Suprapubic skin (tissue), 4 donors: ENCODE measurements at places on chromosomes 12 and 14. TPM values are rescaled to one million over a fixed set of nuclear protein-coding genes. Genes with fewer than 3 reads are reported as not detected.

DNA sequence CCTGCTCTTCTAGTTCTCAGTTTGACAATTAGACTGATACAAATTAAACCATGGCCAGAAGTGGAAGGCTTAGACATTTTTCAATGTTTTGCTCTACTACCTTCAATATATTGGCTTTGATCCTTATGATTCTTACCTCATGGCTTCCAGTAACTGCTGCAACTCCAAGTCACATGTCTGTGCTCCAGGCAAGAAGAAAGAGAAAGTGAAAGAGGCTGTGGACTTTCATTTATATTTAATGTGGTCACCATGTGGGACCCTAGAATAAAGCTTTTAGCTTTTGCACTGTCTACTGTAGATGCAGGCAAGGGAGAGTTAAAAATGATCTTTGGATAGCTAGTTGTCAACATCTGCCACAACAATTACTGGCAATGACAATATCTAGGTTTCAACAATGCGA, 214.3 kb upstream of the PDE3A start:
- DNase-seq = no peak

DNA sequence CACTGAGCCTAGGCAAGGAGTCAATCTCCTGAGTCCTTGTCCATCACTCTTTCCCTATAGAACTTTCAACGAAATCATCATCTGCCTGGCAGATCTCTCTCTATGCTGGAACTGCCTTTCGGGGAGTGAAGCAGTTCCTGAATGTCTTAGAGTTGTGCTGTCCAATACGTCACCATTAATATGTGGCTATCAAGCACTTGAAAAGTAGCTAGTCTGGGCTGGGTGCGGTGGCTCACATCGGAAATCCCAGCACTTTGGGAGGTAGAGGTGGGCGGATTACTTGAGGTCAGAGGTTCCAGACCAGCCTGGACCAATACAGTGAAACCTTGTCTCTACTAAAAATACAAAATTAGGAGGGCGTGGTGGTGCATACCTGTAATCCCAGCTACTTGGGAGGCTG, 35.1 kb downstream of the NRDE2 start:
- DNase-seq = no peak

DNA sequence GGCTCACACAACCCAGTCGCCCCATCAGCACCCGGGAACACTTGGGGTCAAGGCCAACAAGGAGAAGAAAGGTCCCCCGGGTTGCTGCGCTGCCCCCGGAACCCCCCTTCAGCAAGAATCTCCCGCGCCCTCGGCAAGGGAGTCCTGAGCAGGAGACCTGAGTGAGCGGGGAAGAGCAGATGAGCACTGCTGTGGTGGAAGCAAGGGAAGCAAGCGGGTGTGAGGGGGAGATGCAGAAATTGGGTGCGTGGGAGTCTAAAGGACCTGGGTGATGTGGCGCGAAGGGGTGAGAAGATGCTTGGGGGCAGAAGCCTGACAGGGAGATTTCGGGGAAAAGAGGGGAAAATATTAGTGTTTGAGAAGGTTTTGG, 105.5 kb upstream of the PRB2 start:
- DNase-seq = no peak

DNA sequence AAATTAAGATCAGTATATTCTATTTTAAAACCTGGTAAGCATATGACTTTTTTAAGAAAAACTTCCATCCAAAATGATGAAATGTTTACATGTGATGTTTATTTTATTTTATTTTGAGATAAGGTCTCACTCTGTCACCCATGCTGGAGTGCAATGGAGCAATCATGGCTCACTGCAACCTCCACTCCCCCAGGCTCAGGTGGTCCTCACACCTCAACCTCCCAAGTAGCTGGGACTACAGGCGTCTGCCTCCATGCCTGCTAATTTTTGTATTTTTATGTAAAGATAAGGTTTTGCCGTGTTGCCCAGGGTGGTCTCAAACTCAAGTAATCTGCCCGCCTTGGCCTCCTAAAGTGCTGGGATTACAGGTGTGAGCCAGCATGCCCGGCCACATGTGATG, 141.8 kb downstream of the ZFP36L1 start:
- no peak for DNase-seq

GRCh38 chr12:76216585-76217472, 131.4 kb downstream of the BBS10 start:
- DNase-seq = no peak

GRCh38 chr14:60980811-60981632, at the start of the genes SLC38A6 and TRMT5:
Gene SLC38A6 (plus strand): TSS chr14:60981245. CDS start chr14:60981278, 33 bp downstream.
Gene TRMT5 (minus strand): TSS chr14:60981079. CDS start chr14:60980973, 106 bp downstream.
- peak; percentile 96 for DNase-seq

GRCh38 chr12:96495155-96495554, 5.8 kb downstream of the CFAP54 start:
- DNase-seq = no peak

- no peak for DNase-seq
Measured at GRCh38 chr14:34775922-34776321, 61.5 kb upstream of the CFL2 start.

- no peak for DNase-seq
Measured at GRCh38 chr12:23674064-23674463, 275.4 kb downstream of the SOX5 start.

DNA sequence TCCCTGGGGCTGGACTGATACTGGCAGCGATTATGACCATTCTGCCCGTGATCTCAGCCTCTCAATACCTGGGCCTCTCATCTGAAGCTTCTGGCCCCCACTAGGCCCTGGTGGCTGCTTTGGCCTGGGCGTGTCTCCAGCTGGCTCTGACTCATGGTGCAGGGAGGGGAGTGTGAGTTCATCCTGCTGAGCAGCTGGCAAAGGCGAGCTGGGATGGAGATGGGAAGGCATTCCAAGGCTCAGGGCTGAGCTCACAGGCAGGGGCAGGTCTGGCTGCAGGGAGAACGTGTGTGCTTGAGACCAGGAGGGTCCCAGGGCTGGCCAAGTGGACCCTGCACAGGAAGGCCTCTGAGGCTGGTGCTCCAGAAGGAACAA, 221.8 kb downstream of the TMEM121 start:
- no peak for DNase-seq

DNA sequence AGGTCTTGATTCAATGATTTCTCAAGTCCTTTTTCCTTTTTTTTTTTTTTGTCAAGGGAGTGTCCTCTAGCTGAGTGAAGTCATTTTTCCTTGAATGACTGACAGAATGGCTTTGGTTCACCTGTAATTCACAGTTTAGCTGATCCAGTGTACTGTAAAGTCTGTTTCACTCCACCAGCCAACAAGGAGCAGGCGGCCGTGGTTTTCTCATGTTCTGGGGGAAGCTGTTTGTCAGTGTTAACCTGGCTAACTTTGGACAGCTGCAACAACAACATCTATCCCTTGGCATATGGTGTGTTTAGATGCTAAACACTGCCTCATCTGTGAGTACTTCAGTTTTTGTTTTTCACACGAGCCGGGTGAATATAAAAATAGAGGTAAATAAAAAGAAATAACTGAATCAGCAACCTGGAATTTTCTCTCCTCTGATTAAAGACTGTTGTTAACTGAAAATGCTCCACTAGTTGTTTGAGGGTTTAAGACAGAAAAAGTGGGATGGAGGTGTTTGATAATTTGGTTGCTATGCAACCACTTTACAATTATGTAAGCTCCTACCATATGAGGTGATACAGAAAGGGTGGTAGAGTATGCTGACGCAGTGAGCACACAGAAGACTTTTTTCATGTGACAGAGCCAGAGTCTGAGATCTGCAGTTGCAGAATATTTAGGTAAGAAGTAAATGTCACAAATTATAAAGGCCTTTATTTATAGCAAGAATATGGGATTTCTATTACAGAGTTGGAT, 50.3 kb upstream of the SLC2A13 start:
- DNase-seq = no peak

DNA sequence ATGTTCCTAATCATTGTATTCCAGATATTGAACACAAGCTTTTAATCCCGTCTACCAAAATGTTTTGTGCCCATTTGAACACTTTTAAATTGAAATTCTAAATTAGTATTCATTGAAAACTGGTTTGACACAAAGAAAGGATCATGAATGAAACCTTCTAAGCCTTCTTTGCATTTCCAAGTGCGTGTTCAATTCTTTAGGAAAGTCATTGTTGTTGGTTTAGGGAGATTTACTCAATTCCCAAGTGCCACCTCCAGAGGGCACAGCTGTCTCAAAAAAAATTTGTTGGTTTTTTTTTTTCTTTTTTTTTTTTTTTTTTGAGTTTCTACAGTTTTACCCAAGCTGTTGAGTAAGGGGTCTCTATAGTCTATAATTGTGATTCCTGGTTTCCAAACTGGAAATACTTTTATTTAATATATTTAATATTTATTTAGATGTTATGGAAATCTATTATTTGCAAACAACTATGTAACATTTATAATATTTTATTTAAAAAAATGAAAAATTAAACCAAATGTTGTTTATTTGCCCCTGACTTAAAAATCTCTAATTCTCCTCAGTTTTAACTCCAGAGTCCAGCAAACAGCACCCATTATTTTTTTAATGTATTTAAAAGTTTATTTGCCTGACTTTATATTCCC, 79.9 kb downstream of the NEDD1 start:
- DNase-seq = no peak

GRCh38 chr12:23093488-23093887, 468.5 kb downstream of the ETNK1 start:
- no peak for DNase-seq

Gene LAG3
- total RNA-seq = 1.4 TPM

Gene MYF5
- total RNA-seq = not detected

Gene ITGA7
- 15.5 TPM for total RNA-seq
